ENCODE measurements at places on chromosomes 7 and 10.

DNA sequence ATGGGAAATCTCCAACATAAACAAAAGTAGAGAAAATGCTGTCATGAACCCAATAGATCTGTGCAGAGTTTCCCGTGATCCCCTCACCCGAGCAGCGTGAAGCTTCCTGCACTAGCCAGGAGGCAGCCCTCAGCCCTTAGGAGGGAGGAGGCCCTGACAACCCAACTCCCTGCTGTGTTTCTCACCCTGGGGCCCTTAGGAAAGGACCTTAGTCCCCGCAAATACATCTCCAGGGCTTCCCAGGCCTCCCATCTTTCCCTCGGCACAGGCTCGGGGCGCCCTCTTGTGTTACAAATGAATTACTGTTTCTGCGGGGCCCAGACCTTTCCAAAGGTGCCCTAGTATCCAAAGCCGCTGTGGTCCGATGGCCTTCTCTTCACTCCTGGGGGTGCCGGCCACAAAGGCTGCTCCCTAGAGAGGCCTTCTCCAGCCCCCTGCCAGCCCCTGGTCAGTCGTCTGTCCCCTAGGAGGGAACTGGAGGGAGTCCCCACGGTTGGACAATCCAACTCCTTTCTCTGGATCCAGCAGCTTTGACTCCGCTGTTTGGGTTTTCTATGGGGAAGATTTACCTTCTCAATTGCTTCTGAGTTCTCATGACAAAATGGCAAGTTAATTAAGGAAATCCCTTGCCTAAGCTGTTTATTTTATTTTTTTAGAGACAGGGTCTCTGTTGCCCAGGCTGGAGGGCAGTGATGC is 49.9 kb upstream of the SH2B2 start:
- ATAC-seq: peak; percentile 66

GRCh38 chr7:50832744-50833143 is 50.0 kb upstream of the GRB10 start:
- ATAC-seq: no peak

- ATAC-seq: no peak
Observed at GRCh38 chr7:12583176-12583575, 12.7 kb downstream of the SCIN start.

DNA sequence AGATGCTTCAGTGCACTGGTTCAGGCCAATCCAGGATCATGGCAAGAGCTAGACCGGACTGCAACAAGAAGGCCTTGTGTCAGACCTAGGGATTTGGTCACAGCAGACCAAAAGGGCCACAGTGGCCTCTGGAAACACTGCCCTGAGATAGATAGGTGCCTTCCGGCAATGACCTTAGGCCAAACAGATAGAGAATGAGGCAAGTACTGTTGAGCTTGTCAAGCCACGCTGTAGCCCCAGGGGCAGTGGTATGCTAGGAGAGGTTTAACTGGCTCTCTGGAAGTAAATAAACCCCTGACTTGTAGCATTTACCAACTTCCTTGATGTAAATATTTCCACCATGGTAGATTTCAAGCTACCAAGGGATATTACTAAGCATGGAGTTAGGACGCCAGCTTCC is 197.5 kb downstream of the GRID1 start:
- no peak for ATAC-seq

GRCh38 chr10:103804871-103805270 is 50.5 kb downstream of the SH3PXD2A start:
- no peak for ATAC-seq

GRCh38 chr10:44132361-44133289 is 252.3 kb downstream of the CXCL12 start:
- no peak for ATAC-seq

DNA sequence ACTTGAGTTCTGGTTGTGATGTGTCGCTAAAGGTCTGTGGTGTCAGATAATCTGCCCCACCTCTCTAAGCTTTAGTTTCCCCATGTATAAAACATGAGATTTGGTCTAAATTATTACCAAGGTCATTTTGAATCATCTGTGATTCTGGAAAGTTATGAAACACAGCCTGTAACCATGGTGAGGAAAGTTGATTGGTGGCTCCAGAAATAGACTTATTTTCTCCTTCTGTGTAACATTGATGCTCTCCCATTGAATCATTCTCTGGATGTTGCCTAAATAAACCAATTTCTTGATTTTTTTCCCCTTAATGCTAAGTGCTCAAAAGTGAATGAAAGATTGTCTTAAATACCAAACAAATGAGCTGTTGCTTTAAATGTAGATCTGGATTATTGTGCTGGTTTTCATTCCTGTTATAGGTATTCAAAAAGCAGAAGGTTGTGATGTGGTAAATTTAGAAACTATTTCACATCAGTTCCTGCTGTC is 30.0 kb upstream of the PCGF5 start:
- peak; percentile 20 for ATAC-seq

DNA sequence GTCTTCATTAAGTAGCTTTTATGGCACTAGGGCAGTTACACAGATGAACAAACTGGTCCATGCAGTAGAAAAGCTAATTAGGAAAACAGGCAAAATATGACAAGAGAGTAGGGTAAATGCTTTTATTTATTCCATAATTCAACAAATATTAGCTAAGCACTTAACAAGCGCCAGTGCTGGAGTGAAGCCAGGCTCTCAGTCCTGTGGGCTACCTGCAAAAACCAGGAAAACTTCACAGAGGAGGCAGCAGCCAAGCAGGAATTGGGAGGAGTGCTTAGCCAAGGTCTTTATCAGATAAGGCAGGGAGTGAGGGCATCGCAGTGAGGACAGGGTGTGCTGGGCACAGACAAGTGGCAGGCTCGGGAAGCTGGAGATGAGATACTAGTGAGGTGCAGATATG is 4.9 kb upstream of the KAT6B start:
- ATAC-seq: no peak

DNA sequence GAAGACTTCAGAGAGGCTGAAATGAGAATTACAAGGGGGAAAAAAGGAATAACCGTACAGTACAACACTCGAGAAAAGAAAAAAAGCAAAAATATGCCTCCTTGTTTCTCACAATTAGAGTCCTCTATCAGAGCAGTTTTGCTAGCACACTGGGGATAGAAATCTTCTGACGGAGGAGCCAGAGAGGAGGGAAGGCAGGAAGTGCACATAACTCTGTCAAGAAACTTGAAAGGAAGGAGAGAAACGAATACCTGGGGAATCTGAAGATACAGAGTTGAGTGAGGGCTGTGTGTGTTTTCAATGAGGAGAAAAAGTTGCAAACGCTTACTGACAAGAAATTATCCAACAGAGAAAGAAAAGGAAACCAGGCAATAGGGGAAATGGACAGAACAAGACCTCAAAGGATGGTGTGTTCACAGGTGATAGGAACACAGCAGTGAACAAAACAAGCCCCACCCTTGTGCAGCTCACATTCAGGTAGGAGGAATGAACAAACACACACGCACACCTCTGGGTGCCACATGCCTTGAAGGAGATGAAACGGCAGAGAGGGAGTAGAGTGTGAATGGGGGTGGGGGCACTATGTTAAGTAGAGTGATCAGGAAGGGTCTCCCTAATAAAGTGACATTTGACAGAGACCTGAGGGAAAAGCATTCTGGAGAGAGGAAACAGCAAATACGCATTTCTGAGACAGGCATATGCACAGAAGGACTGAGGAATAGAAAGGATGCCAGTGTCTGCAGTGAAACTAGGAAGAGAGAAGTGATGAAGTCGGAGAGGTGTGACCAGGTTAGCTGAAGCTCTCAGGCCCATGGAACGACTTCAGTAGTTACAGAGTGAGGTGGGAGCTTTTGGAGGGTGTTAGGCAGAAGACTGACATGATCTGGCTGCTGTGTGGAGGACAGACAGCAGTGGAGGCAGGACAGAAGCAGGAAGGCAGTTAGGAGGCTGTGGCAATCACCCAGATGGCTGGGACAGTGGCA is 46.7 kb upstream of the SPOCK2 start:
- peak; percentile 71 for ATAC-seq

- ATAC-seq: no peak
Observed at GRCh38 chr10:8393531-8393930, 339.0 kb downstream of the GATA3 start.

- ATAC-seq: no peak
Observed at GRCh38 chr7:131105294-131105798, 222.3 kb upstream of the MKLN1 start.

DNA sequence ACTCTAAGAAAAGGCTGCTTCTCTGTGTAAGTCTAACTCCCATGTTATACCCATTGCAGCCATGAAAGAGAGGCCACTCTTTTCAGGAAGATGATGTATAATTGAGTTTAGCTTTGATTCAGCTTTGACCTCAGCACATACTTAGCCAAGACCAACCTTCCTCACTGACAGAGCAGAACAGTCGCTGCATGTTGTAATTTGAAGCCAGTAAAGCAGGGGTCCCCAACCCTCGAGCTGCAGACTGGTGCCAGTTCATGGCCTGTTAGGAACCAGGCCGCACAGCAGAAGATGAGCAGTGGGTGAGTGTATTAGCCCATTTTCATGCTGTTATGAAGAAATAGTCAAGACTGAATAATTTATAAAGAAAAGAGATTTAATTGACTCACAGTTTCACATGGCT is 223.9 kb downstream of the GPR158 start:
- peak; percentile 16 for ATAC-seq

GRCh38 chr10:85593226-85593772 is 773.3 kb downstream of the GRID1 start:
- no peak for ATAC-seq

DNA sequence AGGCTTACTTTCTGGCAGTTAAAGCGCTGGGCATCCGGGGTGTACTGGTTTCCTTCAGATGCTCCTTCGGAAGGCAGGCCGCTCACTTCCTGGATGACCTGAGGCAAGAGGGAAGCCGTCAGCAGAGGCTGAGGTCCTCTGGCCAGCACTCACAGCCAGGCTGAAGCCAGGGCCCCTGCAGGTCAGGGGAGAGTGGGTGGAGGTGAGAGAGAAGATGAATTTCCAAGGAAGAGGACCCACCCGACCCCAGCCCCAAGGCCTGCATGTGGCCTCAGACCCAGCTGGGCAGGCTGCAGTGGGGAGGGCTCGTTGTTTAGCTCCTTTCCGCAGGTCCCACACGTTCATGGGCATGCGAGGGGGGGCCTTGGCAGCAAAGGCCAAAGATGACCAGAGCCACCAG is 71.3 kb downstream of the VWA2 start:
- no peak for ATAC-seq

DNA sequence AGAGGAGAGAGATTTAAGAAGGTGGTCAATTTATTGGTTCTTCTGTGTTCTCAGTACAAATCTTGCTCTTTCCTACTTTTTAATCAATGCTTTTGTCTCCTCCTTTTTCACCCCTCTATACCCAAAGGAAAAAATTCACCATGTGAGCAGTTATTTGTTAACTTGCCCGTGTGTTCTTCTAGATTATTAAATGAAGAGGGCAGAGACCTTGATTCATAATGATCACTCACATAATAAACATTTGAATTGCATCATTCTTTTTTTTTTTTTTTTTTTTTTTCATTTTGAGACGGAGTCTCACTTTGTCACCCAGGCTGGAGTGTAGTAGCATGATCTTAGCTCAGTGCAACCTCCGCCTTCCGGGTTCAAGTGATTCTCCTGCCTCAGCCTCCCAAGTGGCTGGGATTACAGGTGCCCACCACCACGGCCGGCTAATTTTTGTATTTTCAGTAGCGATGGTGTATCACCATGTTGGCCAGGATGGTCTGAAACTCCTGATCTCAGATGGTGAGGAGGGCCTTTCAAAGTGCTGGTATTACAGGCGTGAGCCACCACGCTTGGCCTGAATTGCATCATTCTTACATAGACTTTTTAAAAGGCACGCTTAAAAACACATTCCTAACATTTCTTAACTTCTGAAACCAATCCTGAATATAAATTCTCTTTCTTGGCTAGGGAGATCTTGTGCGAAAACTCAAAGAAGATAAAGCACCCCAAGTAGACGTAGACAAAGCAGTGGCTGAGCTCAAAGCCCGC is 3.6 kb downstream of the GARS1 start:
- no peak for ATAC-seq

GRCh38 chr7:67990716-67991115 is 994.1 kb downstream of the TYW1 start:
- ATAC-seq: no peak

DNA sequence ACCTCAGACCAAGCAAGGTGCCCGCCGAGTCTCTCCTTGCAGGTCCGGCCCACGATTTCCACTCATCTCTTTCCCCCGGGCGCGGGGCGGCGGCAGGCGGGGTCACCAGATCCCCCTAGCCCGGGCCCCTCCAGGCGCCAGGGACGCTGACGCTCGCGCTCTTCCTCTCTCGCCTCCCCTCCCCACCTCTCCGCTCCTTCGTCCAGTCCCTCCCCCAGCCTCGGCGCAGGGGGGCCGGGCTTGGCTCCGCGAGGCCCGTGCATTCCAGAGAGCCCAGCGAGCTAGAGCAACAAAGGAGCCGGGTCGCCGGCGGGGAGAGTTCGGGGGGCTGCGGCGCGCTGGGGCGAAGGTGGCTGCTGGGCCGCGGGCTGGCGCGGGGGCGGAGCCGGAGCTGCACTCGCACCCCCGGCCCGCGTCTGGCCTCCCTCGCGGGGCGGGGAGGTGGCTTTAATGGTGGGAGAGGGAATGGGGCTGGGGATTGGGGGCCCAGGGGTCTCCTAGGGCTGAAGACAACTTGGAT is at the start of gene SMO:
Gene SMO (plus strand): TSS at position 262 of the 520 bp plus-strand sequence. CDS start 519 bp downstream, outside the sequence.
- peak; percentile 66 for ATAC-seq

- peak; percentile 72 for ATAC-seq
Observed at GRCh38 chr7:3094701-3095445, 51.2 kb upstream of the CARD11 start.

- no peak for ATAC-seq
Observed at GRCh38 chr7:155222061-155222460, 75.6 kb upstream of the INSIG1 start.

GRCh38 chr10:124903111-124903510 is 38.8 kb upstream of the ZRANB1 start:
- no peak for ATAC-seq

- no peak for ATAC-seq
Observed at GRCh38 chr10:131657318-131657984, 243.4 kb upstream of the PPP2R2D start.

- ATAC-seq: no peak
Observed at GRCh38 chr7:127514499-127514898, 70.9 kb downstream of the GCC1 start.

DNA sequence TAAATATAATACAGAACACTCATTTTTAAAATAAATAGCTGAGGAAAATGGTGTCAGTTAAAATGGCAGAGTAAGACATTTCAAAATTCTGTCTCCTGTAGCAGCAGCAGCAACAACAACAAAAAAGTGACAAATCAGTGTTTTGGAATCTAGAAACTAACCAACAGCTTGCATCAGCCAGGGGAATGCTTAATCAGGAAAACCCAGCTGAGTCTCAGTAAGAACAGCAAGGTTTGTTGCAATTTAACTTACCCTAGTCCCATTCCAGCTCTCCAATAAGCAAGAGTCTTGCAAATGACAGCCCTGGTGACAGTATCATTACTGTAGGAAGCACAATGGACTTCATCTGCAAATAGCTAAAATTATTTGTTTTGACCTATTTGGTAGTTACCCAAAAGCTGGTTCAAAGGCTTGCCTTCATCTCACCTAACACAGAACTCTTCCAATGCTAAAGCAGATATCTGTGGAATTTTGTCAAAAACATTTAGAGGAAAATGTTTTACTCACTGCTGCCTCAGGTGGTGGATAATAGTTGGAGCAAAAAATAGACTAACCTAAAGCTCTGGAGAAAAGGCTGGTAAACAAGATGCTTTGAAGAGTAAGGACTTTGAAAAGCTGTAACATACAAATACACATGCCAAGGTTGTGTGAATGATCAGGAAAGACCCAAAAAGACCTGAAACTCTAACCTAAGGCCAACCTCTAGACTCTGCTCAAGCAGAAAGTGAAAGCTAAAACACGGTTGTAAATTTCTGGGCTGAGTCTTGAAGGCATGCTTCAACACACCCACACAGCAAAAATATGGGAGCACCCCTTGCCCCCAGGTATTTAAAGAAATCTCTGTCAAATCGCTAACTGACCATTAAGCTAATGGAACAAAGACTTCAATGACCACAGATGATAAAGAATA is 9.9 kb upstream of the ARHGAP22 start:
- no peak for ATAC-seq
